Muscle of leg (tissue), 16 donors: ENCODE measurements at places on chromosomes 1 and 21.

DNA sequence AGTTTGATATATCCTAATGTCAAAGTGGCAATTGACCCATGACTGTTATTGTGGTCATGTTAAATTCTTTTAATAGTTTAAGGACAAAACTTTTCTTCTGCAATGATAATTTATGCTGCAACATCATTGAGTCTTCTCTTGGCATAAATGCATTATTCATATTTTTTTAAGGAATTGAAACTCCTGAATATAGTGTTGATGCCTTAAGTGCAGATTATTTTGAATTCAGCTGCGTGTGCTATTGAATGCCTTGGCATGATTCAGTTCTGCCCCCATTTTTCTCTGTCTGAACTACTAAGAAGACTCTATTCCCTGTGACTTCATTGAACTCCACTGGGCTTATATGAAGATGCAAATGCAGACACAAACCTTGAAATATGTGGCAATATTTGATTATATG, 22.6 kb upstream of the NOS1AP start:
- no peak for DNase-seq

DNA sequence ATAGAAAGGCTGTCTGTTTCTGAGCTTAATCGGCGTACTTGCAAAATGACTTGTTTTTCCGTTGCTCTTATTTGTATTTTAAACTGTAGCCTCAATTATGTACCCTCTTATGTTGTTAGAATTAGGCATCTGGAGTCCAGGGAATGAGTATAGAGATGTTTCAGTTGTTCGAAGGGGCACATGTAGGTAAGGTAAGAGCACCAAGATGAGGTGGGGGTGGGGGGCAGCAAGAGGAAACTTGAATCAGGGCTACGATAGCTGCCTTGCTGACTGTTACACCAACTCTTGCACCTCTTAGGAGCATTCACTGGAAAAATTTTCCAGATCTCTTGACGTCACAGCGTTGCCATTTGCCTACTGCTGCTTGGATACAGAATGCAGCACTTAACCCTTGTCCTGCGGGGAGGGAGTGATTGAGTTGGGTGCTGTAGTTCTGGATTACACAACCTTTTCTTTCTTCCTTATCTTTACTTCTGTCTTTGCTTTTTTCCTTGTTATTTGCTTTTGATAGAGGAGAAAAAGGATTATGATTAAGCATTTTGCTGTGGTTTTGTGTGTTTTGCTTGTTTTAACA, 3.2 kb downstream of the ATP1B1 start:
- DNase-seq, result peak; percentile 73

GRCh38 chr1:162256287-162256686, 120.4 kb downstream of the SPATA46 start:
- no peak for DNase-seq

GRCh38 chr21:45099571-45099970, 25.2 kb downstream of the ADARB1 start:
- DNase-seq, result no peak

DNA sequence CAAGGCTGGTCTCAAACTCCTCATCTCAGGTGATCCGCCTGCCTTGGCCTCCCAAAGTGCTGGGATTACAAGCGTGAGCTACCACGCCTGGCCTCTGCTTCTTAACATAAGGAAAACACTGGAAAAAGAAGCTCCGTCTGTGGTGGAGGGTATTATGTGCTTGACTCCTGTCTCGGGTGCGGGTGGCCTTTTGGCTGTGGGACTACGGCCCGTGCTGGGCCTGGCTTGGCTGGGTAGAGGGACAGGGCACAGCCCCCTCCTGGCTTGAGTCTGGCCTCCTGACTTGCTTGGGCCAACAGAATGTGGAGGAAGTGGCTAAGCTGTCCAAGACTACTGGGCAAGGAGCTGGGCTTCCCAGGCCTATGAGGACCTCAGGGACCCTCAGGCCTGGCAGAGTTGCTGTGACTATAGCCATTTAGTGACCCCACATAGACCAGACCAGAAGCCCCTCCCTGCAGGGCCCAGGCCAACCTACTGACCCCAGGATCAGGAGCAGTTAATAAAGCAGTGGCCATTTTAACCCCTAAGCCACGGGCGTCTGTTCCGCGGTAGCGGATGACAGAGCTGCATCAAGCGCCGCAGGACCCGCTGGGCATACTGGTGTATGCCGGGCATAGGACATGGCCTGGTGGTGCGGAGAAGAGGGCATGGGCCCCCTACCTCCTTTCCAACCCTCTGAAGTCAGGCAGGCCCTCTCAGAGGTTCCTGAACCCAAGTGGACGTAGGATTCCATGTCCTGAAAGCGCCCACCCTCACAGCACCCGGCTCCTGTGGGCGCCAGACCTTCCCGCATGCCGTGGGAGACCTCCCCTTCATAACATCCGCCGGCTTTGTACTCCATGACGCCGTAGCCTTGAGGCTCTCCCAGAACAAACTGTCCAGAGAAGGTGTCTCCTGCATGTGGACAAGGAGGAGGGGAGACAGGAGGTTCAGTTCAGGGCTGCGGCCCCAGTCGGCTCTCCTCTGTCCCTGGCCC, 4.4 kb downstream of the MORN1 start:
- no peak for DNase-seq

DNA sequence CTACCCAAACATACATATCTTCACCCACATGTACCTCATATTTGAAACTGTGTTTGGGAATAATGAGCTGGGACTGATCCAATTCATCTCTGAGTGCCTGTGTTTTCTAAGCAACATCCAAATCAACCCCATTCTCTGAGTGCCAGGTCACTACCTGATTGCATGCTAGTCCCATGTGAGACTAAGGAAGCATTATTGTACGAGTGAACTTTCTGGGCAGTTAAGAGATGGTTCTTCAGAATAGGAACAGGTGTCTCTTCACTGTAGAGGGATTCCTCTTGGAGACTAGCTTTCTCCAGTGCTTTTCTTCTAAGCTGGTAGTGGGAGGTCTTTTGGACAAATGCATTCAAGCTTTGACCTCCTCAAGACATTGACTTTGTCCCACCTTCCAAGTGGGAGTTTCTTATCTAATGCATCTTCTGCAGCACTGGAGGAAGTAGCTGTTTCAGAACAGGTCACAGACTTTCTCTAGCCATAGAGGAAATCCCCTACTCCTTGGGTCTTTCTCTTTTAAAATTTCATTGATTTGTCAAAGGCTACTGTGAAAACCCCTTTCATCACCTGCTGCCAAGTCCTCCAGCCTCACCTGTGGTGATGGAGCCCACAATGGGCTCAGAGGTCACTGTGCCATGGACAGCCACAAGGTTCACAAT, 172.0 kb upstream of the KIAA0040 start:
- no peak for DNase-seq

GRCh38 chr1:26894263-26894662, 4.2 kb upstream of the GPN2 start:
- DNase-seq, result no peak

DNA sequence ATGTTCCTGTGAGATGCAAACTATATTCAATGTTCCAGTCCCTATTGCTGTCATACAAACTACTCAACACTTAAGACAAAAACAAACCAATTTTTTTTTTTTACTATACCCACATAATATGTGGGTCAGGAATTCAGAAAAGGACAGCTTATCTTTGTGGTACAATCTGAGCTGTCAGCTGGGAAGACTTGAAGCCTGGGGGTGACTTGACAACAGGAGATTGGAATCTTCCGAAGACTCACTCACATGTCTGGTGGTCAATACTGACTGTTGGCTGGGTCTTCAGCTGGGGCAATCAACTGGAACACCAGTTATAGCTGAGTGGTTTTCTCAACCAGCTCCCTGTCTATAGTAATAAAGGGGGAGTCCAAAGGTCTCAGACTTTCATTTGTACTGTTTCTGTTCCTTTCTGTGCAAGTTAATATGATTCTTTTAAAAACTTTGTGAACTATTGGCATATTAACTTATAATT, 81.7 kb upstream of the ATP1B1 start:
- DNase-seq, result no peak

- no peak for DNase-seq
Observed at GRCh38 chr1:216183007-216183406, 240.2 kb downstream of the USH2A start.

DNA sequence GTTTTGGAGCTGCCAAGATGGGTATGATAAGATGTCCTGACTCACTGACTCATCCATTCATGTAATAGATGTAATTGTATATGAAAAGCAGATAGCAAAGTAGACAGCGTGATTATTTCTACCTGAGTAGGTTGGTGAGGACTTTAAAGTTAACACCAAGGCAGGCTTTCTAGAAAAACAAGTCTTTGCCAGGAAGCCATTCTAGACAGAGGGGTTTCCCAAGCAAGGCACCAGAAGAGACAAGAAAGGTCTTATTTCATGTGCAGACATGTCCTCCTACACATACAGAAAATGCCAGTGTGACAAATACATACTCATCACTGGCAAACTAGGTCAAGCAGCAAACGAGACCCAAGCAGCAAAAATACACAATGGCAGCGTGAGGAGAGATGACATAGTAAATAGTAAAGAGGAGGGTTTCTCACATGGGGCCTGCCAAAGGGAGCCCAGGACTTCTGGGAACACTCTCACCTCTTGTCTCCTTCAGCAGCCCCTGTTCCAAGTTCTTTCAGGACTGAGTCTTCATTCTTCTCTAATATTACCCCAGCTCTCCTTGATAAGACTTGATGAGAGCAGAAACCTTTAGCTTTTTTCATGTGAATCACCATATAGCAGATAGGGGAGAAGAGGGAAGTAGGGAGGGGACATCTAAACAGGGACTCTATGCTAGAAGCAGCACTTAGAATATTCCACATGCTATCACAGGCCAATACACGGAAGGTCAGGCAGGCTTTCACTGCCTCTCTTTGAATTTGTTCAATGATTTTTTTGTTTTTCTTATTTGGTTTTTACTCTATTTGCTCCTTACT, 114.6 kb upstream of the ATP1B1 start:
- DNase-seq, result no peak

DNA sequence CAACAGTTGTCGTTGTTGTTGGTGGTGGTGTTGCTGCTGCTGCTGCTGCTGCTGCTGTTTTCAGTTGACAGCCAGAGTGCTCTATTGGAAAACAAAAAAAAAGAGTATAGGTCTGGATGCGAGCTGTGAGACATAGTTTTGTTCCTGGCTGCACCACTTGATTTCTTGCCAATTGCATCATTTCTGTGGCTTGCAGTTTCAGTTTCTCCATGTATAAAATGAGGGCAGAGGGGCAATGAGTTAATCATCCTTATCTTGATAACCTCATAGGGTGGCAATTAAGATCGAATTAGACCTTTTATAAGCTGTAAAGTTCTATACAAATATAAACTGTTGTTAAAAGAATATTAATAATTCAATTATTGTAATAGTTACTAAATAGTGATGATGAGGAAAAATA, 156.7 kb downstream of the DMRTA2 start:
- DNase-seq, result peak; percentile 8

GRCh38 chr1:67274623-67275325, 32.9 kb upstream of the IL12RB2 start:
- DNase-seq, result no peak

GRCh38 chr1:11180342-11180744, 8.8 kb upstream of the ANGPTL7 start:
- DNase-seq, result no peak

DNA sequence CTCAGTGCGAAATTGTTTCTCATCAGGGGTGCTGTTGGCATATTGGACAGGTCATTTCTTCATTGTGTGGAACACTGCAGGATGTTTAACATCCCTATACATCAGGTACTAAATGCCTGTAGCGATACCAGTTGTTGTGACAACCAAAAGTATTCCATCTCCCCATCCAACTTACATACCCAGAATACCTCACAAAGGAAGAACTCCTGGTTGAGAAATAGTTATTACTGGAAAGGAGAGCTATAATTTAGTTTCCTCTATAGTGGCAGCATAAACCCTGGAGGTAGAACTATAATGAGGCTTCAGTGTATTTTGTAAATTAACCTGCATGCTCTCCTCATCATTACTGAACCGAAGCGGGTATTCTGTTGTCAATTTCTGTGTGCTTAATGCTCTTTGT, 45.1 kb downstream of the IVNS1ABP start:
- no peak for DNase-seq

DNA sequence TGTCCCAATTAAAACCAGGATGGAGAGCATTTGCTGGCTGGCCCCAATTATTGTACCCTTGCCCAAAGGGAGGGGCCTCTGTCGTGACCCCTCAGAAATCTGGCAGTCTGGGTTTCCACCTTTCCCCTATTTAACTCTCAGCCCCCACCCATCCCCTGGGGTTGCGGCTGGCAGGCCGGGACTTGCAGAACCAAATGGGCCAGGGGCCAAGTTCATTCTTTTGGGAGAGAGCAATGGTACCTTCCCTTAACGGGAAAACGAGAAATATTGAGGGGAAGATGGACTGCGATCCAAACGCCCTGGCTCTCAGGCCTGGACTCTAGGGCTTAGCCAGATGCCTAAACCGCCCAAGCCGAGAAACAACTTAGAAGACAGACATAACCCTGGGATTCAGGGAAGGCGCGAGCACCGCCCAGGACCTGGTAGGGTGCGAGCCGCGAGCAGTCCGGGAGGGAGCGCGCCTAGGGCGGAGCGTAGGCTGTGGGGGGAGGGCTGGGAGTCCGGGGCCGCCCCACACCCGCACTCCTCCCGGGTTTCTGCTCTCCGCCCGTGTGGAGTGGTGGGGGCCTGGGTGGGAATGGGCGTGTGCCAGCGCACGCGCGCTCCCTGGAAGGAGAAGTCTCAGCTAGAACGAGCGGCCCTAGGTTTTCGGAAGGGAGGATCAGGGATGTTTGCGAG, at the start of gene SLC27A3:
Gene SLC27A3, plus strand, starts transcription at position 628 of the 678 bp plus-strand sequence. CDS start 91 bp downstream, outside the sequence.
- peak; percentile 93 for DNase-seq

- DNase-seq, result no peak
Observed at GRCh38 chr1:171420810-171421209, 64.5 kb upstream of the PRRC2C start.

GRCh38 chr21:39107739-39108138, 75.5 kb downstream of the PSMG1 start:
- no peak for DNase-seq

DNA sequence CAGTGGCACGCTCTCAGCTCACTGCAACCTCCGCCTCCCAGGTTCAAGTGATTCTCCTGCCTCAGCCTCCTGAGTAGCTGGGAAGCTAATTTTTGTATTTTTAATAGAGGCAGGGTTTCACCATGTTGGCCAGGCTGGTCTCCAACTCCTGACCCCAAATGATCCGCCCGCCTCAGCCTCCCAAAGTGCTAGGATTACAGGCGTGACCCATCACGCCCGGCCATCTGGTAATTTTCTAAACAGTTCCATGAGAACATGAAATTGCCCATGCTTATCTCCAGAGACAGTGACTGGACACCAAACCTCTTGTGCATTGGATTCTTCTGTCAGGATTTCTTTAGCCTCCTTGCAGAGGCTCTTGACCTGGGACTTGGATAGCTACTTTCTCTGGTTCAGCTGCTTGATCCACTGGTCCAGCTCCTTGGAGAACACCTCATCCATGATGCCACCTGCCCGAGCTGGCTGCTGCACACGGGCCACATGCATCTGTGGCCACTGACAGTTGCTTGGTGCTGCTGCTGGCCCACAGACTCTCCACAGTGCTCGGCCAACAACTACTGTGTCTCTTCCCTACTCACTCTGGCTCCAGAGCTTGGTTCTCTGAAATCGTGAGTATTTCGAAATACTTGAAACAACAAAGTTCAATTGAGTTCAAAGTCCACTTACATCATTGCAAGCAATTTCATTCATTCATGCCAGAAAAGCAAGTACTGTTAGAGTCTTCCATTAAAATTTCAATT, 40.0 kb upstream of the CTPS1 start:
- DNase-seq, result peak; percentile 41

- DNase-seq, result peak; percentile 54
Observed at GRCh38 chr1:241551759-241552638, 19.8 kb downstream of the KMO start.

GRCh38 chr21:26405735-26406361, 167.2 kb downstream of the CYYR1 start:
- peak; percentile 10 for DNase-seq
